ENCODE measurements at places on chromosomes 5 and 9.

- no peak for DNase-seq
These were observed 17.4 kb upstream of the IL13 start for GRCh38 chr5:132640613-132641012.

DNA sequence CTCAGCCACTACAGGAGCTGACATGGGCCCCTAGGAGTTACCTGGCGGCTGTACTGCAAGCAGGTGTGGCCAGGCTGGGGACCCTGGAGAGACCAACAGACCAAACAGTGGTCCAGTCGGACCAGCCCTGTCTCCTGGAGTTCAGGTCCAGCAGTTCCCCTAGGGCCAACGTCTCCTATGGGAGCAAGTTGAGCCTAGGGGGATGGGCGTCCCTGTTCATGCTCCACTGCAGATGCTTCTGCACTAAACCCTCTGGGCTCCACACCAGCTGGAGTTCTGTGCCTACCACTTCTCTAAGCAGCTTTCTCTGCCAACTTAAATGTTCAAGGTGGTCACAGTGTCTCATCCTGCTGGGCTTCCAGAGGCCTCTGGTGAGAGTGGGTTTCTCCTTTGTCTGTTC is 20.6 kb upstream of the OMD start:
- DNase-seq: no peak

DNA sequence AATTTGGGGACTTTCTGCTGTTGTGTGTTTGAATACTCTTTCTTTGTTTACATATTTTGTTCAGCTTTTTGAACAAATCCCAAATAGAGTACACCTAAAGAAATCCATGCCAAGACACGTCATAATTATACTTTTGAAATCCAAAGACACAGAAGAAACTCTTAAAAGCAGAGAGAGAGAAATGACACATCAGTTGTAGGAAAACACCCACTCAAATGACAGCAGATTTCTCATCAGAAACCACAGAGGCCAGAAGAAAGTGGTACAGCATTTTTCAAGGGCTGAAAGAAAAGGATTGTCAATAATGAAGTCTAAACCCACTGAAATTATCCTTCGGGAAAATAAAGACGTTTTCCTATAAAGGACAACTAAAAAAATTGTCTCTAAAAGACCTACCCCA is 378.6 kb downstream of the GADD45G start:
- no peak for DNase-seq

DNA sequence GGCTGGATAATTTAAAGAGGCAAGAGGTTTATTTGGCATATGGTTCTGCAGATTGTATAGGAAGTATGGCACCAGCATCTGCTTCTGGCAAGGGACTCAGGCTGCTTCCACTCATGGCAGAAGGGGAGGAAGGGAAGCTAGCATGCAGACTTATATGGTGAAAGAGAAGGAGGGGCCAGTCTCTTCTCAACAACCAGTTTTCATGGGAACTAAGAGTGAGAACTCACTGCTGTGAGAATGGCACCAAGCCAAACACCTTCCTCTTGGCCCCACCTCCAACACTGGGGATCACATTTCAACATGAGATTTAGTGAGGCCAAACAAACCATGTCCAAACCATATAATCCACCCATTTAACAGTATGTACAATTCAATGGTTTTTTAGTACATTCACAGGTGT is 113.3 kb upstream of the SHB start:
- DNase-seq: no peak

DNA sequence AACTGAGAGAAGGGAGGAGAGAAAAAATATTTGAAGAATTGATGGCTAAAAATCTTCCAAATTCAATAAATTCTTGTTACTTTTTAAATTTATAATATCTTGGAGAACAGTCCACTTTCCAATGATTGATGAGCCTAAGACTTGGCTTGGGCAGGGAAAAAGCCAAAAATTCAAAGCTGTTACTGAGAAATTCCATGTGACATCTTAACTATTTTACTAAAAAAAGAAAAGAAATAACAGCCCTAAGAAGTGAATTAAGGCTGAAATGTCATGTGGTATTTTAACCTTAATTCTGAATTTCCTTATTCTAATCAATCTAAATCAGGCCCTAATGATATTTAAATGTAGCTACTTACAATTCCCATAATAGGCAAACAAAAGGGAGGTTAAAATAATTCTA is 53.4 kb downstream of the CETN3 start:
- DNase-seq: no peak

DNA sequence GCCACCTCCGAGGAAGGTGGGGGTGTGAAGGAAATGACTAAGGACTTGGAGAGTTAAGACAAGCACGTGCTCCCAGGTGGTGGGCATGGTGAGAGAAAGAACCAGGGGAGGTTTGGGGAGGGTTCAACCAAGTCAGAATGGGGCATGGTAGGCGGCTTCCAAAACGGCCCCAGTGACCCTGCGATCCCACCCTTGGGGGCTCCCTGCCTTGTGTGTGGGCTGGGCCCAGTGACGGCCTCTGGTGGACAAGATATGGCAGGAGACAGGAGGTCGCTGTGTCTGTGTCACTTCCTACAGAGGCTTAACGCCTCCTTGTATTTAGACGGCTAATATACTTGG is 51.3 kb upstream of the IRX4 start:
- no peak for DNase-seq

- DNase-seq: no peak
These were observed 152.2 kb upstream of the OTULINL start for GRCh38 chr5:14429101-14430050.

DNA sequence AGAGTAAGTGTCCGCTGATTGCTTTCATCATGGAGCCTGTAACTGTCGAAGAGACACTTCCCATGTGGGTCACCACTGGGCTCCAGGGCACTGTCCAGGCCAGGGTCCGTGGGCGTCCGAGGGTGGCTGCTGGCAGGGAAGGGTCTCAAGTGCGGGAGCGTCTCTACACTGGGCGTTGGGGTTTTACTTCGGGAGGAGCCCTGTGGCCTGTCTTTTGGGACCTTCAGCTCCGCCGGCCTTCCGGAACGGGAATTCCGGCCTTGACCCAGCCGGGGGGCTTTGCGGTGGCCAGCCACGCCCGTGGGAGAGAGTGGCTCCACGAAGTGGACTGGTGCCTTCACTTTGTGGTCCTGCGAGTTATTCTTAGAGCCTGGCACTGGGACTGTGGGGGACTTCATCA is 86.2 kb downstream of the CAMSAP1 start:
- no peak for DNase-seq

DNA sequence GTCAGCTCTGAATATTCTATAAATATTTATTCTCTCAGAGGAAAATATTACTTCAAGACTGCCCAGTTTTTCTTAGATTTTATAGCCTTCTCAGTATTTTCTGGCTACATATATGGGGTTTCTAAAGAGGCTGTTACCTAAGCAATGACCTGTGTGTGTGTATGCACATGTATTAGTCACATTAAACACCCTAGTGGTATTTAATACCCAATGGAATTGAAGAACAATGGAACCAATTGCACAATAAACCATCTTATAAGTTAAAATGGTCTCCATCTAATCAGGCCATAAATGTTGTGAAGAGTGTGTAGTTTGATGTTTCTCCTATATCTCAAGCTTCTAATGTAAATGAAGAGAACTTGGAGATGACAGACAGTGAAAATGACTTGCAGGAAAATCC is 450.0 kb downstream of the SPATA31D1 start:
- DNase-seq: no peak

DNA sequence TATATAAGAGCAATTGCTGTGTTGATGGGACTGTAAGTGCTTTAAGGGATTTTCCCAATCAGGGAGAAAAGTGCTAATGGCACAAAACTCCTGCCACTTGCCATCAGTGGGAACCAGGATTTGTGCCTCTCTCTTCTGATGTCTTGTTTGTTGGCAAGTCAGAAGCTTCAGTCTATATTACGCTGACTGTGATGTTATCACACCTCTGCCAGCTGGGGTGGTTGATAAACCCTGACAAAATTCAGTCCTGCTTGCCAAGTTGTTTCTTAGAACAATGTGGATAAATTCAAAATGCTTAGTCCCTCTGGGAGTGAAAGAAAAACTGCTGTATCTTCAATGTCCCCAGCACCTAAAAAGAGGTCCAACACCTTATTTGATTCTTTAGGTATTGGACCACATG is 161.4 kb upstream of the FBXL7 start:
- no peak for DNase-seq

DNA sequence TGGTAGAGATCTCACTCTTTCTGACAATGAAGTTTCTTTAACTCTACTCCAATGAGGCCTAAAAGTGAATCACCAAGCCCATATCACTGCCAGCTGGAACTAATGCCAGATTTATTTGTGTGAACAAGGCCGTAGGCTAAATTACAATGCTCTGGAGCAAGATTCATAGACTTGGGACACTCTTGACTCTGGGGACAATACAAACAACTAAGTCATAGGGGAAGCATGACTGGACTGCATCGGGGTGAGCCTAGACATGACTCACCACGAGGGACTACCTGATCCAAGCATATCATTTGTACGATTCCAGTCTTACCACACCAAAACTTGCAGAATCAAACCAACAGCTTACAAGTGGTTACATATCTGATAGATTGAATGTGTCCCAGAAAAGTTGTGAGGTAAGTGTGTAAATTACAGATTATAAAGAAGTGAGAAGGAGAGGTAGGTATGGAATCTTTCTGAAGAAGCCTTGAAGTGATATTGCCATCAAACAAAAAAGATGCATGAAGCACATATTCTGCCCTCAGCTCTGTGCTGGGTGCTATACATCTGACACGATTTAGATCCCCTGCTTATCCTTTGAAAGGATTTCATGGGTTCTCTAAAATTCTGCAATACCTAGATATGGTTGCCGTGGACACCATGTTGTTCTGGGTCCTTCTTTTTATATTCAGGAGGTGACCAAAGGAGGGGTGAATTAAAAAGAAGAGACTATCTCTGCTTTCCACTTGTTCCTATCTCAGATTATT is 199.3 kb upstream of the PDE4D start:
- no peak for DNase-seq

DNA sequence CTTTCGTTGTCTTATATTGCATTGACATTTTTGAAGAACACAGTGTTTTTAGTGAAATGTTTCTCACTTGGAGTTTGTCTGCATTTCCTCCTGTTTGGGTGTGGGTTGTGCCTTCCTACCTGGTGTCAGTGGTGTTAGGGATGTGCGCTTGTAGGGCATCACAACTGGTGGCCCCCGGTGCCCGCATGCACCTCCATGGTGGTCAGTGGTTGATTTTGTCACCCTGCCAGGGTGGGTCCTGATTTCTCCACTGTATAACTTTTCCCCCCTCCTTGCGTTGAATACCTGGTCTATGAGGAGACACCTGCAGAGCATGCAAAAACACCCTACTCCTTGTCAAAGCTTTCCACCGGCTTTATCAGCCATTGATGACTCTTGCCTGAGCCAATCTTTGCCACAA is 132.9 kb downstream of the BARX1 start:
- no peak for DNase-seq

DNA sequence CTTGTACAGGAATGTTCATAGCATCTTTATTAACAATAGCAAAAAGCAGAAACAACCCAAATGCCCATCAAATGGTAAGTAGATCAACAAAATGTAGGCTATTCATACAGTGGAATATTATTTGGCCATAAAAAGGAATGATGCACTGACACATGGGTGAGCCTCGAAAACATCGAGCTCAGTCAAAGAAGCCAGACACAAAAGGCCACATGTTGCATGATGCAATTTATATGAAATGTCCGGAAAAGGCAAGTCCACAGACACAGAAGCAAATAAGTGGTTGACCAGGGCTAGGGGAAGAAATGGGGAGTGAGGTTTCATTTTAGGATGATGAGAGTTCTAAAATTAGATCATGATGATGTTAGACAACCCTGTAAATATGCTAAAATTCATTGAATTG is 16.5 kb upstream of the SLC2A8 start:
- DNase-seq: no peak

DNA sequence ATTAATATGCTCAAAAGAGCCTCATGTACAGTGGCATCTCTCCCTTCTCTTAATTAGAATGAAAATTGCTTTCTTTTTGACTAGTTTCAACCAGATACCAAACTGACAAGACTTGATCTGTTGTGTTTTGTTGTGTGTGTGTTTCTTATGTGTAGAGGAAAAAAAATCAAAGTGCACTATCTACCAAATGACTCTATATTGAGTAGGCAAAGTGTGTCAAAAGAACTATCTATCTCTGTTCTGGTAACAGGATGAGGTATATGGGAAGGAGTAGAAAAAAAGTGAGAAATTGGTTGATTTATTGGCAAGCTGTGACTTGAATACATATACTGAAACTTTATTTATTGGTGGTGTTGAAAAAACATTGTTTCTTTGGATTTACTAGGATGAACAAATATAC is 190.0 kb downstream of the SLF1 start:
- no peak for DNase-seq

DNA sequence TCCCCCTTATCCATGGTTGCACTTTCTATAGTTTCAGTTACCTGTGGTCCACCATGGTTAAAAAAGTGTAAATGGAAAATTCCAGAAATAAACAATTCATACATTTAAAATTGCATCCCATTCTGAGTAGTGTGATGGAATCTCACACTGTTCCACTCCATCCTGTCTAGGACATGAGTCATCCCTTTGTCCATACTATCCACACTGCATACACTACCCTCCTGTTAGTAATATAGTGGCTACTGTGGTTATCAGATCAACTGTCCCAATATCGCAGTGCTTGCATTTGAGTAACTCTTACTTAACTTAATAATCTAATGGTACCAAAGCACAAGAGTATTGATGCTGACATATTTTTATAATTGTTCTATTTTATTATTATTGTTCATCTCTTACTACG is 100.7 kb downstream of the RAB3C start:
- DNase-seq: no peak

DNA sequence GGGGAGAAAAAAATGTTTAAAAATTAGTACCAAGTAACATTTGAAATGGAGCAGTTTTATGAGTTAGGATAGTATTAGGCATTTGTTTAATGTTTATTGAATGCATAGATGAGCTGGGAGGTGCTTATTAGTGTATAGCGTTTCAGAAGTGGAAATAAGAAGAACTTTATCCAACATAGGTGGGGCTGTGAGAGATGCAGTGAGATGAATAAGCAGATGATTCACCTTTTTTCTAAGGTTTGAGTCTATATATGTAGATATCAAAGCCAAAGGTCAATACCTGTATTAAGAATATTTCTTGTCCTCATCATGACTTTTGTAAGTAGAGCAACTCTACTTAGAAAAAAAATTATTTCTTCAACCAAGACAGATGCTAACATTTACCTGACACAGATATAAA is 54.6 kb upstream of the POU4F3 start:
- DNase-seq: no peak

- DNase-seq: no peak
These were observed 11.2 kb upstream of the TBC1D9B start for GRCh38 chr5:179918742-179919486.
